ENCODE measurements at places on chromosomes 11 and 22.

GRCh38 chr22:21904250-21904789 lies 36.9 kb upstream of the MAPK1 start:
- no peak for DNase-seq

DNA sequence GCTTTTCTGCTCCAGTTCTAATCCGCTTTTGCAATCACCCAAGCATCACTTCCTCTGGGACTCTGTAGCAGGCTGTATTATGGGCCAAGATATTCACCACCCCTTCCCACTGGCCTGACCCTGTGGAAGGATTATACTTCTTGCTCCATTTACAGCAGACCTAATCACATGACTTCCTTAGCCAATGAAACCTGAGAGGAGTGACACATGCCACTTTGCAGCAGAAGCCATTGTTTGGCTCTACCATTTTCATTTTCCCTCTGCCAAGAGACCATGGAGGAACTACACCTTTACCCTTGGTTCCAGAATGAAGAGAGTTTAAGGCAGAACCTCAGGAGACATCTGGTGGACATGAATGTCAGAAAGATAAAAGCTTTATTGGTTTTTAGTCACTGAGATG lies 134.9 kb upstream of the HSD17B12 start:
- DNase-seq: no peak

GRCh38 chr22:46363611-46364321 lies 28.3 kb downstream of the TRMU start:
- DNase-seq: no peak

GRCh38 chr11:126764231-126764630 lies 236.3 kb downstream of the KIRREL3 start:
- DNase-seq: no peak

DNA sequence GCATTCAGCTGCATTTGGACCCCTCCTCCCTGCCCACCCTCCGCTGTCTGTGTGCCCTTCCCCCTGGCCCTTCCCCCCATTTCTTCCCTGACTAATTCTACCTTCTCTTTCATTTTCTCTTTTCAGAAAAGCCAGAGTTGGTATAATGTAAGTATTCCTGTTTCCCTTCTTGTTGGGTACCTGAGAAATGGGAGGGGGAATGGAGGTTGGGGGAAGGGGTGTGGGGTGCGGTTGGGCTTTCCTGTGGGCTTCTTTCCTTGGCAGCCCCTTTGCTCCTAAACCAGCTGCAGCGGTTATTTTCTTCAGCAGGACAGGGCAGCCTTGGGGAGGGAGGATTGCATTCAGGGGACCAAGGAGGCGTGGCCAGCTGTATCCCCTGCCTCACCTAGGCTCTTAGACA lies 70.2 kb downstream of the SCN3B start:
- no peak for DNase-seq

- DNase-seq: peak; percentile 58
These were observed 32.9 kb downstream of the LRRC32 start for GRCh38 chr11:76637491-76638269.

GRCh38 chr11:65066315-65066714 lies 8.0 kb upstream of the NAALADL1 start:
- DNase-seq: no peak
